D341Med (cell line): ENCODE measurements at places on chromosomes 13 and 19.

- no peak for DNase-seq
Observed at GRCh38 chr13:41631296-41631965, 174.1 kb downstream of the RGCC start.

- no peak for DNase-seq
Observed at GRCh38 chr19:7397687-7398086, 49.0 kb downstream of the ARHGEF18 start.

DNA sequence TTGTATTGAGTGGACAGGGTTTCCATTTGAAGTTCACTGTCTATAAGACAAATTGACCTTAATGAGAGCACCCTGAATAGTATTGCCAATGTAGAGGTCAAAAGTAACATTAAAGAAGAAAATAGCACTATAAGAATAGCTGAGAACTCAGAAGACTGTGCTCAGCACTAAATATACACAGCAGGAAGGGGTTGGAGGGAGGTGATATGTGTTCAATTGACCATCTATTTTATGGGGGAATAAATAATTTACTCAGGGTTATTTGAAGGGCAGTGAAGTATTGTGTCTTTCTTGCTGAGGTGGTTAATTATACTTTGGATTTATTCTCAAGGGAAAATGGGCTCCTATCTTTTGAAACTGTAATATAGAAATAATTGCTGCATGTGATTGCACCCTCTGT, 1380.5 kb upstream of the SPRY2 start:
- DNase-seq, result no peak

- no peak for DNase-seq
Observed at GRCh38 chr13:114096811-114097211, 35.6 kb downstream of the RASA3 start.

GRCh38 chr19:16217716-16218451, 20.2 kb downstream of the AP1M1 start:
- DNase-seq, result no peak

GRCh38 chr19:44576843-44577565, 36.4 kb upstream of the IGSF23 start:
- peak; percentile 58 for DNase-seq

GRCh38 chr13:50950849-50951248, 41.3 kb downstream of the RNASEH2B start:
- DNase-seq, result no peak

GRCh38 chr13:24613755-24614154, 66.5 kb upstream of the ATP12A start:
- DNase-seq, result peak; percentile 11

DNA sequence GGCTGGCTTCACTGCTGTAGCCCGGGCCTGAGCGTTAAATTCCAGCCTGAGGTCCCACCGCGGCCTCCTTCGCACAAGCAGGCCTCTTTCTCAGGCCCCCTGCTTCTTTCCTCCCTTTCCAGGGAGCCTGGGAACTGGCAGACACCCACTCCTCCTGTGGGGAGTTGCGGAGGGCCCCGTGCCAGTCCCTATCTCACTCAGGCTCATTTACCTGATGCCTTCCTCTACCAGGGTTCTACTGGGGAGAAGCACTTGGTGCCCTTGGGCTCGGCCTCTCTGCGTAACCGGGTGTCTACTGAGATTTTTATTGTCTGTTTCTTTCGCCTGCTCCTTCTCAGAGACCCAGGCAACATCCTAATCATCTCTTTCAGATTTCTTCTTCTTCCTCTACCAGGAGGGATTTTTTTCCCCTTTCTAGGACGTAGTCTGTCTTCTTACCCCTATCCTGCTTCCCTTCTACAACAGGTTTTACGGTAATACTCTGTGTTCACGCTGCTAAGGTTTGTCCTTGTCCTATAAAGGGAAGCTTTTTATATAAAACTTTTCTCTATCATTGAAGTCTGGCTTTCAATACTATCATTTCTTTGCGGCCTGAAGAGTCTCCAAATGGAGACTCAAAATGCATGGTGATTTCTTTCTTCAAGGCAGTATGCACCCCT, 135.4 kb upstream of the GPR12 start:
- no peak for DNase-seq
